Amygdala (tissue), 56 donors: ENCODE measurements at places on chromosomes 2 and 18.

DNA sequence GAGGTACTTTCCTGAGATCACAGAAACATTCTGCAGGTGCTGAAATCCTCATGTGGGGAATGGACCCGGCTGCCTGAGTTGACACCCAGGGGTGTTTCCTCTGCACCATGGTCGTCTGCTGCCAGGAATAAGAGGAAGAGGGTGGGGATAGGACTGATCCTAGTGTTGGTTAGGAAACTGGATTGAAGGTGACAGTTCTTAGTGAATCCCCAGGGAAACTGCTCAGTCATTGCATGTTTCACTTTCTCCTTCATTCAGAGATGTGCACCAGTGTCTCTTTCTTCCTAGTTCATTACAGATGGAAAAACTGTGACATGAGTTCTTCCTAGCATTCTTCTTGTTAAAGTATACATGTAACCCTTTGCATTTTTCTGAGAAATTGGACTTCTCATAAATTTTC, 294.3 kb downstream of the PTGR3 start:
- no peak for DNase-seq

DNA sequence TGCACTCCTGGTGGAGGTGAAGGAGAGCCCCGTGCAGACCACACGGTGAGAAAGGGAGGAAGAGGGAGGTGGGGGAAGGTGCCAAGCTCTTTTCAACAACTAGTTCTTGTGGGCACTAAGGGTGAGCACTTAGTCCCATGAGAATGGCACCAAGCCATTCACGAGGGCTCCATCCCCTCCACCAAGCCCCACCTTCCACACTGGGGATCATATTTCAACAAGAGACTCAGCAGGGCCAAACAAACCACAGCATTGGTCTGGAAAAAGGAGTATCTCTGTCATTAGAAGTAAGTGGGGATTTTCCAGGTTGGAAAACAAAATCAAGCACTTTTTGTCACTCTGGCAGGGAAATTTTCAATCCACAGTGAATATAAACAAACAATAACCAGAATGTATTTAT, 38.4 kb downstream of the ZAP70 start:
- no peak for DNase-seq

- no peak for DNase-seq
Observed at GRCh38 chr18:25174324-25174723, 177.6 kb downstream of the ZNF521 start.

DNA sequence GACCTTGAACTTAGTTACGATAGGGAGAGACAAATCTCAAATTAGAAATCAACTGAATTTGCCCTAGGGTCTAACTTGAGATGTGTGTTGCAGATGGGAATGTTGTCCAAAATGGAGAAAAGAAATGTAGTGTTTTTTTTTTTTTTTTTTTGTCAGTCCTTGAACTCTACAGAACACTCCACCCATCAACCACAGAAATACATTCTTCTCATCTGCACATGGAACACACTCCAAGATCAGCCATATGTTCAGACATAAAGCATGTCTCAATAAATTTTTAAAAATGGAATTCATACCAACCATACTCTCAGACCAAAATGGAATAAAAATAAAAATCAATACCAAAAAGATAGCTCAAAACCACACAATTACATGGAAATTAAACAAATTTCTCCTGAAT, 526.5 kb downstream of the FBXO15 start:
- no peak for DNase-seq

DNA sequence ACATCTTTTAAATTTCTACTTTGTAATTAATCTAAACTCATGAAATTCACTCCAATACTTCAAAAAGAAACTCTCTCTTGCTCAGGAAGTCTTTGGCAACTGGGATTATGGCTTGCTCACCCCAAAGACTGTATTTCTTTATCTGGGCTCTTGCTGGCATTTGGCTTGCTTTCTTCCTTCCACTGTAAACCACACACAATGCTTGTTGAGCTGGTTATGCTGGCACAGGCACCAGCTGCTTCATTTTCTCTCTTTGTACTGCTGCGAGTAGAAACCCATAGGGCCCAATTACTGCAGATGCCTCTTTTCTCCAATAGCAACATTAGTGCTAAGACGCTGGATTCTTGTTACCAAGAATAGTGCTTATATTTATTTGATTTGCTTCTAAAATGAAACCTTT, 51.4 kb downstream of the SLC38A11 start:
- DNase-seq = no peak

GRCh38 chr2:11688222-11689069, 18.5 kb upstream of the NTSR2 start:
- DNase-seq = peak; percentile 76

DNA sequence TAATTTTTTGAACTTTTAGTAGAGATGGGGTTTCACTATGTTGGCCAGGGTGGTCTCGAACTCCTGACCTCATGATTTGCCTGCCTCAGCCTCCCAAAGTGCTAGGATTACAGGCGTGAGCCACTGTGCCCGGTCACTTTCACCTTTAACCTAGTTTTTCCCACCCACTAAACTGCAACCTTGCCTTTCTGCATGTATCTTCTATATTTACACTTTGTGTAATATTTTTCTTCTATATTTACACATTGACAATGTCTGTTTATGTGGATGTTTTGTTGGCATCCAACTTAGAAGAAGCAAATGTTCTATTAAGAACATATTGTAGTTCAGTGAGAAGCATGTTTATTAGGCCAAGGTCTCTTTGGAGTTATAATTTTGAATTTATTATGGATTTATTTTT, 26.7 kb downstream of the SNRPD1 start:
- no peak for DNase-seq

DNA sequence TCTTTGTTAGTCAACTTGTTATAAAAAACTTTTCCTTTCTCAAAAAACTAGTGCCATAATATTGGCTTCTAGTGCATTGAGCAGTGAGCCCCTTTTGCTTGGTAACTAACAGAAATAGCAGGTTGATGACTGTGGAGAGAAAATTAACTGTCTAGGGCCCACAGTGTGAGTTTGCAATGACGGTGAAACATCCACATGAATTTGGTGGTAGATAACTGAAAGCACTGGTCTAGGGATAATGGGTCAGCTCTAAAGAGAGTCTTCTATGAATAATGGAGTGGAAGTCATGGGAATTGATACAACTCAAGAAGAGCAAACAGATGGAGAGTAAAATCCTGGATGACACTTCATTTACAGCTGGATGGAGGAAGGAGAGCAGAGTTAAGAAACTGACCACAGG, 245.4 kb downstream of the METTL4 start:
- DNase-seq = no peak

GRCh38 chr2:125169022-125169763, 1144.1 kb downstream of the CNTNAP5 start:
- DNase-seq = no peak

DNA sequence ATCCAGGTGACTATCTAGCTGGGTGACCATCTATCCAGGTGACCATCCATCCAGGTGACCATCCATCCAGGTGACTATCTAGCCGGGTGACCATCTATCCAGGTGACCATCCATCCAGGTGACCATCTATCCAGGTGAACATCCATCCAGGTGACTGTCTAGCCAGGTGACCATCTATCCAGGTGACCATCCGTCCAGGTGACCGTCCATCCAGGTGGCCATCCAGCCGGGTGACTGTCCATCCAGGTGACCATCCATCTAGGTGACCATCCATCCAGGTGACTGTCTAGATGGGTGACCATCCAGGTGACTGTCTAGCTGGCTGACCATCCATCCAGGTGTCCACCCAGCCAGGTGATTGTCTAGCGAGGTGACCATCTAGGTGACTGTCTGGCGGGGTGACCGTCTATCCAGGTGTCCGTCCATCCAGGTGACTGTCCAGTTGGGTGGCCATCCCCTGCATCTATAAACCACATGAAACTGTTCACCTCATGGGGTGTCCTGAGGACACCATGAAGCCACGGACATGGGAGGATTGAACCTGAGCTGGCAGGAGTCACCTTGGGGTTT, 305.3 kb downstream of the NDUFA10 start:
- DNase-seq = no peak

DNA sequence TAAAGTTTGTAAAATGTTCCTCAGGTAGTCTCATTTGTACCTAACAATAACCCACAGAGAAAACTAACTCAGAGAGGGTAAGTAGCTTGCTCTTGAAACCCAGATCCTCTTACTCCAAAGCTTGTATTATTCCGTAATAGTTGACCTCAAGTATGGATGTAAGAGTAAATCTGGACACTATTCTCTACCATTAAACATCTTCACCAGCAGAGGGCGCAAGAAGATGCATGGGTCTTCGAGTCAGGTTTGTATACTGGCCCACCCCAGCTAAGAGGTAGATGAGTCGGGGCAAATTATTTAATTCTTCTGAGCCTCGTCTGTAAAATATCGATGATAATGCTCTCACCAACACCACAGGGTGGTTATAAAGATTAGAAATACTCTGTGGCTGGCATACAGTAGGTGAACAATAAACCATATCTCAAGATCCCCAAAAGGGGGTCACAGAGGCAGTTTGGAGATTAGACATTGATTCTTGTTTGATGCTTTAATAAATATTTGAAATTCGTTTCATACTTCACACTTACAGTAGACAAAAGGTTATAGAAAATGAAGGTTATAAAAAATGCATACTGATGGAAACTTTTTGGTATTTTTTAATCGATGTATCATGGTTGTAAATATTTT, 3.5 kb upstream of the CABLES1 start:
- DNase-seq = peak; percentile 46

DNA sequence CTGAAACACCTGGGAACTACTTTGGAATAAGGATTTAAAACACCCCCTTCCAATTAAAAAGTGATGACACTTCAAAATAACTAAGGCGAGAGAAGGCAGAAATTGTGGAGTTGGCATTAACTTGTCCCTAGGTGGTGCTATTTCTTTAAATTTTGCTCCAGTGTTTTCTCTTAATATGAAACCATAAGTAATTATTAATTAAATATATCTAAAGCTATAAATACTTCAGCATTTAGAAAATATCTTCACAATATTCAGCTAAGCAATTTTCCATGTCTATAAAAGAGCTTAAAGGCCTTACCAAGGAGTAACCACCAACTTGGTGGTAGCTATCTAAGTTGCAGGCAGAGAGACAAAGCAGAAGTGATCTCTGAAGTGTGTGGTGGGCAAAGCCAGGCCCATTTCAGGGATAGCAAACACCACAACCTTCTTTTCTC, 186.8 kb upstream of the PGAP1 start:
- no peak for DNase-seq

DNA sequence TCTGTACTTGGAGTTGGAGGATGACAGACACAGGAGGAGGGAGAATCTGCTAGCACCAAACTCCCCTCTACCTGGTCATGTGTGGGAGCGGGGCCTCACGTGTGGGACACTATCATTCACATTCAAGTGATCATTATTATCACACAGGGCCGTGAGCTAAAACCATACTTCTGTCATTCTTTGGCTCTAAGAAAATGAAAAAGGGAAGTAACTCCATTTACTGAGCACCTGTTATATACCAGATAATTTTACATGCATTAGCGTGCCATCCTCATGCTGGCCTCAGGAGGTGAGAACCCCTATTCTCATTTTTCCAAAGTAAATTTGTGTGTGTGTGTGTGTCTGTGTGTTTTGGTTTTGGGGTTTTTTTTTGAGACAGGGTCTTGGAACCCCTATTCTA, 150.1 kb downstream of the GLI2 start:
- no peak for DNase-seq

GRCh38 chr2:112710956-112711750, 9.7 kb upstream of the NT5DC4 start:
- DNase-seq = no peak

- no peak for DNase-seq
Observed at GRCh38 chr2:129334696-129335410, 644.6 kb upstream of the RAB6C start.

- DNase-seq = no peak
Observed at GRCh38 chr18:9704233-9705118, 3.6 kb upstream of the RAB31 start.

- no peak for DNase-seq
Observed at GRCh38 chr18:15198116-15198389, 450.1 kb downstream of the ANKRD30B start.

GRCh38 chr2:105541189-105542050, 142.6 kb upstream of the FHL2 start:
- no peak for DNase-seq

- DNase-seq = no peak
Observed at GRCh38 chr2:205411558-205411957, 270.7 kb upstream of the NRP2 start.

DNA sequence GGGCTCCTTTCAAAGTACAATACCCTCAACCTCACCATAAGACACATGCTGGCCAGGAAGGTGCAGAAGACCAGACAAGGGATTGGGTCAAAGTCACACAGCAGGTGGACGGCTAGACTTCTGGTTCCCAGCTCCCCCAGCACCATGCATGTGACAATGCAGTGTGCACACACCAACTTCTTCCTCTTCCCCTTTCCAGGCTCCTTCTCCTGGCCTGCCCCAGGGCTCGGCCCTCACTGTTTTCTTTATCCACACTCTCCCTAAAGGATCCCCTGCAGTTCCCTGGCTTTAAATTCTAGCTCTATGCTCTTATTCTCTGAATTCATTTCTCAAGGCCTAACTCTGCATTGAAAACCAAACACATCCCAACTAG, 82.3 kb downstream of the LOXHD1 start:
- DNase-seq = no peak

DNA sequence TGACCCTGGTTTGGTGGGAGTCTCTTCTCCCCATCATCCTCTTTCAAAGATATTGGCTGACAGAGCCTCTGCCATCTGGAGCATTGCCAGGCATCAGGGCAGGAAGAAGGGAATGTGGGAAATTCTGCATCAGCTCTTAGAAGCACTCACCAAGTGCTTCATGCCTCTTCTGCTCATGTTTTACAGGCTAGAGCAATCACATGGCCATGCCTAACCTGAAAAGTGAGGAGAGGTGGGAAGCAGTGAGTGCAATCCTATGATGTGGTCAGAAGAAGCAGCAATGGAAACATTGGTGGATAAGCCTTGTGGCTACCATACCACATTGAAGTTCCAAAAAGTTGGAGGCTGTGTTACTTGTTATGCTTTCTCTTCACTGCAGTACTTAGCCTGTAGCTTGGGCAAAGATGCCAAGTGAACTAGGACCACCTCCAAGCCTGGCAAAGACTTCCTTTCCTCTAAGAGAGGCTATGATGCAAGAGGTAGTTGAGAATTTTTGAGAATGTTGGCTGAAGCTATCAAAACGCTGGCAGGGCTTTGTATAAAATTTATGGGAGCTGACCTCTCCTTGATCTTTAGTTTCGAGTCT, 64.1 kb downstream of the BCL2L11 start:
- no peak for DNase-seq

DNA sequence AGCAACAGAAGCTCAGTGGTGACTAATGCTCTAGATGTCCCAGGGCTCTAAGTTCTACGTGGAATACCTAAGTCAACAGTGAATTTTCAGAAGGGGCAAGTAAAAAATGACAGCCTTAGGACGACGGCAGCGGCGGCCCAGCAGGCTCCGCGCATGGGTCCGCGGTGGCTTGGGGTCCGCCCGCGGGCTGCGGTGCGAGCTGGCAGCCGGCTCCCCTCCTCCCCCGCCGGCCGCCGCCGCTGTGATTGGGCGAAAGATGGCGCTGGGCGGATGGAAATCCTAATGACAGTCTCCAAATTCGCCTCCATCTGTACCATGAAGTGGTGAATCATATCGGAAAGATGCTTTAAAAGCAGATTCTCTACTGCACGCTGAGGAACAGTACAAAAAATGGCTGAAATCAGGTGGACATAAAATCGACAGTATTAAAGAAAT, 74.7 kb downstream of the HNRNPLL start:
- DNase-seq = peak; percentile 6

- DNase-seq = no peak
Observed at GRCh38 chr2:12456293-12457106, 260.2 kb upstream of the TRIB2 start.
